Right forelimb (tissue), 1 donor: ENCODE measurements at places on chromosomes 2 and 18.
A peak's percentile ranks its signal among the peaks of the same experiment; 100 is the strongest.

- peak; percentile 17 for DNase-seq
Measured at GRCh38 chr2:71607151-71607889, 154.0 kb downstream of the DYSF start.

DNA sequence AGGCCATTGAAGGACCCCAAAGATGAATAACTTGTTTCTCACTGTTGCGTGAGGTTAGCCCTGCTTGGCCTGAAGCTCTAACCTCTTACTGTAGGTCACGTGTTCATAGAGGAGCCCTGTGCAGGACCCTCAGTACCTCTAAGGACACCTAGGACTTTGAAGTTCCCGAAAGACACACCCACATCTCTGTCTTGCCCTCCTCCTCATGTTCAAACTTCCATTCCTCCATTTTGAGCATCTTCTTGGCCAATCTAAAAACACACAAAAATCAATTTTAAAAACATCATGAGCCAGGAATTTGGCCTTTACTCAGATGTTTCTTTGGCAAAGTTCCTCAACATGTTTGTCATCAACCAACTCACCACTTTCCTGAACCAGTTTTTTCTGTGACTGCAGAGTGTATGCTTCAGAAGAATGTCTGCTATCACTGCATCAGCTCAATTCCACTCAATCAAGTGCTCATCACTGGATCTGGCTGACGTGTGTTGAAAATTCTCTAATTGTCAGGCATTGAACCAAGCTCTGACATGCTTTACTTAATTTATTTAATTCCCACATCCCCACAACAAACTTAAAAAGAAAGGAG, 101.6 kb downstream of the AP1S3 start:
- no peak for DNase-seq

GRCh38 chr2:39094717-39095363, 26.0 kb downstream of the SOS1 start:
- DNase-seq, result no peak

GRCh38 chr18:33924576-33924975, 300.1 kb downstream of the NOL4 start:
- DNase-seq, result no peak

DNA sequence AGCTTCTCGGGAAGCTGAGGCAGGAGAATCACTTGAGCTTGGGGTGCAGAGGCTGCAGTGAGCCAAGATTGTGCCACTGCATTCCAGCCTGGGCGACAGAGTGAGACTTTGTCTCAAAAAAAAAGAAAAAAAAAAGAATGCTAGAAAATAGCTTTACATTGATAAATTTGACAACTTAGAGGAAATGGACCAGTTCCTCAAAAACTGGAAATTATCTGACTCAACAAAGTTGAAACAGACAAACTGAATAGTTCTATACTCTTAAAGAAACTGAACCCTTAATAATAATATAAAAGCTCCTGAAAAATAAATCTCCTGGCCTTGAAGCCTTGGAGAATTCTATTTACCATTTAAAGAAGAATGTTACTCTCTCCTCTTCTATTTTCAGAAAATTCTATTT, 151.0 kb upstream of the BCL2L11 start:
- no peak for DNase-seq

- no peak for DNase-seq
Measured at GRCh38 chr18:21911551-21911950, 171.0 kb downstream of the MIB1 start.

- DNase-seq, result no peak
Measured at GRCh38 chr2:236685979-236686520, 116.4 kb downstream of the ACKR3 start.

GRCh38 chr2:102143450-102143985, 972 bp downstream of the IL1R1 start:
- peak; percentile 60 for DNase-seq

- DNase-seq, result peak; percentile 59
Measured at GRCh38 chr2:240226672-240227537, 86.4 kb upstream of the OTOS start.

DNA sequence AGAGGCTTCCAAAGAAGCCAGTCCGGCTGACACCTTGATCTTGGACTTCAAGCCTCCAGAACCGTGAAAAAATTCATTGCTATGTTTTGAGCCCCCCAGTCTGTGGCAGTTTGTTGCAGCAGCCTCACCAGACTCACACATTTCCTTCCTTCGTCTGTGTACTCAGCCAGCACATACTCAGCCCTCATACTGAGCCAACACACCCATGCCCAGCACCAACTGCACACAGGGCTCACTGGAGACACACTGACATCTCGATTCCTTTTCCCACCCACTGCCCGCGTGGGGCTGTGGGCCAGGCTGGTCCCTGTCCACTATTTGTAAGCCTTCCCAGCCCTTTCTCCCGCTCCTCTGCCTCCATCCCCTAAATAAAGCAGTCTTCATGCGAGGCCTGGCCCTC, 24.1 kb upstream of the NMUR1 start:
- DNase-seq, result no peak

DNA sequence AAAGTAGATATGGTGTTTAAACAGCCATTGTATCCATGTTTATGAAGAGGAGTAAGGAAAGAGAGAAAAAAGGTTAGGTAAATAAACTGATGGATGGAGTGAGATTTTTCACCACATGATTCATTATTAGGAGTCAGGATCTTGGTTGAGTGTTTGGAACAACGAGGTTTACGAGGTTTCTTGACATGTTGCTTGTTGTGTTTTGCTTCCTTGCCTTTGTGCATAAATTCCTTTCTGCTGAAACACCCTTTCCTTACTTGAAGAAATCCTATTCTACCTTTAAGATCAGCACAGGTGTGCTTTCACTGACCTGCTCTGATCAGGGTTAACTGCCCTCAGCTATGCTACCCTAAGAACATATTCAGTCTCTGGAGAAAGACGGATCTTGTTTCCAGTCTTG, 66.6 kb downstream of the EFEMP1 start:
- no peak for DNase-seq

DNA sequence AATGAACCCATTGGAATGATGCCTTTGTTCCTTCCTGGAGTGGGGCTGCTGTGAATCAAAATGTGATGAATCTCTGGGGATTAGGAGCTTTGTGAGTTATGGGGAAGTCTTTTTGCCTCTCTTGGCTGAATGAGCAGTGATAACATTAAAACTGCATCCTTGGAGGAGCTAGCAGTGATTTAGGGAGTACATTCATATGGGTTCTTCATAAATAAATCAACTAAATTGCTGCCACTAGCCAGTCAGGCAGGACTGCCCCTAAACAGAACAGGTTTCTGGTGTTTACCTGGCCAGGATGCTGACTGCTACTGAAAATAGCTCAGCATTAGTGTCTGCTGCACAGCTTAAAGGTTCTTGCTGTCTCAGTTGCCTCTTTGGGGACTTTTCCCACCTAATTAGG, 244.5 kb upstream of the MEX3C start:
- no peak for DNase-seq
